ENCODE measurements at places on chromosomes 13 and 19.

DNA sequence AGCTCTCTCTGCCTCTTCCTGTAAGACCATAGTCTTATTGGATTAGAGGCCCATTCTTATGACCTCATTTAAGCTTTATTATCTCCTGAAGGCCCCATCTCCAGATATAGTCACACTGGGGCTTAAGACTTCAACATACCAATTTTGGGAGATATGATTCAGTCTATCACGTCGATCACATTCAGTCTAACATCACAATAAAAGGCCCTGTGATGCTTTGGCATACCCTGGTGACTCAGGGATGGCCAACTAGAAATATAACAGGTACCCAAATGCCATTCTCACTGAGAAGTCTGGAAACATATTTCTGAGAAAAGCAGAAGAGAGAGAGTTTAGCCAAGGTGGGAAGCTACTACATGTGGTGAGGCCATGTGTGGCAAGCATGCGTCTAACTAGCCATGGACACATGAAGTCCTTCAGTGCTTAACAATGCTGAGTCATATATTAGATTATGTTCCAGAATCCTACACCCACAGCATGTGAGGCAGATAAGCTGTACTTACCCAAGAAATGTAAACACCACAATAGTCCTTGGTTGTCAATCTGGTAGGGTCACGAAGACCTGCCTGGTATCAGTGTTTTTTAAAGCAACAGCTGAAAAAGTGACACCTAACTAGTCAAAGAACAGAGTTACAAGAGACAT, 485.1 kb downstream of the FOXO1 start:
- DNase-seq = no peak

GRCh38 chr19:4568886-4569285, 9.4 kb upstream of the SEMA6B start:
- DNase-seq = no peak

- DNase-seq = no peak
Measured at GRCh38 chr13:109783447-109783814, 3.0 kb downstream of the IRS2 start.

DNA sequence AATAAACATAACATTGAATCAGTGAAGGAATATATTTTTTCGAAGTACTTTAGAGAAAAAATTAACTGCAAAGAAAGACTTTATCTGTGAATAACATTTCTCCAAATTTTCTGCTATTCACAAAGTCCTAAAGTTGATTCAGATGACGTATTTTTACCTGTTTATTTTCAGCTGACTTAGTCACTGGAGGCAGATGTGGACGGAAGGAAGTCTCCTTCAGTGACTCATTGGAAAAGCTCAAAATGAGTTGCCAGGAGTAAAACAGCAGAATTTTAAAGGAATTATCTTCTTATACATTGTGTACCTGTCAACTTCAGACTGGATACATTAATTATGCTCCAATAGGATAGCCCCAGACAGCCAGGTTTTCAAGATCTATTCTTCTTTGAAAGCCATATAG, 679.3 kb upstream of the GPC6 start:
- DNase-seq = no peak

- no peak for DNase-seq
Measured at GRCh38 chr19:43738780-43739211, 16.0 kb downstream of the SMG9 start.

GRCh38 chr13:111846391-111847159, 220.4 kb upstream of the SOX1 start:
- no peak for DNase-seq

DNA sequence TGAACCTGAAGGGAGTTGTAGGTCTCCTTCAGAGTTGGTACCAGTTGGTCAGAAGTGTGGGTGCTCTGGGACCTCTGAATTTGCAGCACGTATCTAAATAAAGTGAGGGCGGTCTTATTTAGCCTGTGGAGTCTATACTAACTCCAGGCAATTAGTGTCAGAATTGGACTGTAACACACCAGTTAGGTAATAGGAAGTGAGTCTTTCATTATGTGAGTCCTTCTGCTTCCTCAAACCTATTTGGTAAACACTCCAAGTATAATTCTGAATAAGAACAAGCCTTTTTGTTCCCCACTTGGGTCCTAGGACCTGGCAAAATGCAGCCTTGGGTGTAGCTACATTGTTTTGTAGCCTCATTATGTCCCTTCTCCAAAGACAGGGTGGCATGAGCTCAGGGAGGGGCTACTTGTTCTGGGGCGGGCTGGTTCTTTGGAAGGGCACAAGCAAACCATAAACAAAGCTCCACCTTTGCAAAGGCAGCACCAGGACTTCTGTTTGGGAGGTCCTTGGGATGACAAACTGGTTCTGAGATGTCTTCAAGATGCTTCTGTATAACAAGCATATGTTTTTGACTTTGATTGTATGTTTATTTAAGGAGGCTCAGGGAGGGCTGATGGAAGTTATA, 418.0 kb downstream of the ZNF536 start:
- no peak for DNase-seq

- no peak for DNase-seq
Measured at GRCh38 chr19:56966225-56966696, 125.7 kb upstream of the PEG3 start.

DNA sequence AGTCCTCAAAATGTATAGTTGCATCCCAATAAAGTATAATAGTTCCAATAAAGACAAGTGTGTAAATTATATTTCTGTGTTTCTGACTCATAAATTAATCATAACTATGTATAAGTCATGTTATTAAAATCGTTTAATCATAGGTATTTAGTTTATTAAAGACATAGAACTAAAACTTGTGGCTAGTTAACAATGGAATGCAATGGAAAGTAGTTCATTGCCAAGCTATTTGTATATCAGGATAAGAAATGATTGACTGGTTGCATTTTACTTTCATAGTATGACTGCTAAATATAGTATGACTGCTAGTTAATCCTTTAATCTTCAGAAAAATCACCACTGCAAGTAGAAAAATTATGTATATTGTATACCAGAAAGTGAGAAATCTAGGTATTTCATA, 16.9 kb downstream of the COG3 start:
- no peak for DNase-seq

GRCh38 chr13:112347986-112348385, 28.2 kb upstream of the SPACA7 start:
- DNase-seq = no peak

GRCh38 chr13:25864116-25864515, 187.7 kb downstream of the SHISA2 start:
- DNase-seq = no peak

DNA sequence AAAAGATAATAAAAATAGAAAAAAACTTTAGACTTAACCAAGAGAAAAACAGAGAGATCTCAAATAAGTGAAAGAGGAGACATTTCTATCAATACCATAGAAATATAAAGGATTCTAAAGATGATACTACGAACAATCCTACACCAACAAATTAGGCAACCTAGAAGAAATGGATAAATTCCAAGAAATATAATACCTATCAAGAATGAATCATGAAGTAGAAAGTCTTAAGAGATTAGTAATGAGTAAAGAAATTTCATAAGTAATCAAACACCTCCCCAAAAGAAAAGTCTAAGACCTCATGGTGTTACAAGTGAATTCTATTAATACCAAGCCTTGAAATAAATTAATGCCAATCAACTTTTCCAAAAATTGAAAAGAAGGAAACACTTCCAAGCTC, 1584.5 kb upstream of the MIR17HG start:
- DNase-seq = no peak

DNA sequence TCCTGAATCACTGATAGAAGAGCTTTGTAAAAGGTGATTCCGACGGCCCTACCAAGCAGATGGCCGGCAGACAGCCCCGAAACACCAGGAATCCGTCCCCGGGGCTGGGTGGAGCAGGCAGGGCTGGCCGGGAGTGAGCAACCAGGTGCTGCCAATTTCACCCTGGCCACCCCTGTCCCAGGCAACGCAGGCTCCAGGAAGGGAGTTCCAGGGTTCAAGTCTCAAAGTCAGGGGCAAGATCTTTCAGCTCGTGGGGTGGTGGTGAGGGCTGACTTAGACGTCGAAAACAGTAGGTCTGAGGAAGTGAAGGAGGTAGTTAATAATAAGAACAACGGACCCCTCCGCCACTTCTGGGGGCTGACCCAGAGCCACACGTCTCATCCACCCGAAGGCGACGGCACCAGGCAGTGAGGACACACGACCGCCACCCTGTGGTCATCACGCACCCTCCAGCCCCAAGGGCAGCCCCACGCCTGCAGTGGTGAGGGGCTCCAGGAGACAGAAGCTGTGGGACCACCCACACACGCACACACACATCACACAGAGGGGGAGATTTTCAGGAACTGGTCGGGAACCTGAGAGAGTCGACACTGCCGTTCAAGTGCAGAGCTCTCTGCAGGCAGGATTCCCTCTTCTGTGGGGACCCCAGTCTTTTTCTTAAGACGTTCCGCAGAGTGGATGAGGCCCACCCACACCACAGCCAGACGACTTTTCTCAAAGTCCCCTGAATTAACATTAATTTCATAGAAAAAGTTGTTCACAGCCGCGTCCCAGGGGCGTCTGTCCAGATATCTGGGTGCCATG, 67.2 kb downstream of the SPACA7 start:
- no peak for DNase-seq

- no peak for DNase-seq
Measured at GRCh38 chr19:44710483-44710882, 11.5 kb downstream of the CEACAM16 start.

- peak; percentile 9 for DNase-seq
Measured at GRCh38 chr19:34838753-34839431, 65.9 kb upstream of the ZNF599 start.

- no peak for DNase-seq
Measured at GRCh38 chr19:32829345-32829896, 40.1 kb downstream of the SLC7A9 start.

DNA sequence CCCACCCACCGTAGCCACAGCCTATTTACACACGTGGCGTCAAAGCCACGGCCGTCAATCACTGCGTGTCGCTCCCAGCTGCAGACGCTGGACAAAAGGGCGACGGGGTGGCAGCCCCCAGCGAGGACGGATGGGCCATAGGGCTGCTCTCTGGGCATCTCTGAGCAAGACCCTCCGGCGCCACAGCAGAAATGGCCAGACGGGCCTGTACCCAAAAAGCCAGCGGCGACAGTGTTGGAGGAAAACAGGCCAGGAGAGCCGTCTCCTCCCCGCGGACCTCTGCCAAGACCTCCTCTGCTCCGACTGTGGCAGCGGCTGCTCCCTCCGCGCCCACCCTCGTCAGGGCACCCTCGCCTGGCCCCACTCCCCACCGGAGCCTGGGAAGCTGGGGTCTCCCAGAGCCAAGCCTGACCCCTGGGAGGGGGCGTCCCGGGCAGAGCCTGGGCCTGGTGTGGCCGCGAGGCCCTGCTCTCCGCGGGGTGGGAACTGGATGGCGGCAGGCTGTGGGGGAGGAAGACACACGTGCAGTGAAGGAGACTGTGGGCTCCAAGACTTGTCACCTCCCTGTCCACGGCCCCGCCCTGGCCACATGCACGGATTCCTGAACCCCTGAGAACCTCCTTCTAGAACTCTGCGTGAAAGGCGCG, 2.7 kb downstream of the C2CD4C start:
- no peak for DNase-seq

DNA sequence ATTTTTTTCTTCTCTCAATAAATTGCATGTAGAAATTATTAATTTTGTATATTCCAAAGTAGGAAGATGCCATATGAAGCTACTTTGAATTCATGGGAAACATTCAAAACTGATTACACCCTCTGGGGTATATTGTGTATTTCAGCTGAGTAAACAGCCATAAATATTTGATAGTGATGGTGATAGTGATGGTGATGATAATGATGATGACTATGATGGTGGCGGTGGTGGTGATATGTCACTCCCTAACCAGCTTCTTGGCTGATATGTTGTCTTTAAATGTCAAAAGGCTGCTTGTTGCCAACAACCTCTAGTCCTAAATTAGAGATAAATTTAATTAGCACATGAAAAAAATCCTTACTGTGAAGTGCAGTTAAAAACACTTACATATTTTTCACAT, 102.0 kb downstream of the LRCH1 start:
- DNase-seq = no peak

- DNase-seq = no peak
Measured at GRCh38 chr19:28019901-28020300, 1193.0 kb downstream of the UQCRFS1 start.

DNA sequence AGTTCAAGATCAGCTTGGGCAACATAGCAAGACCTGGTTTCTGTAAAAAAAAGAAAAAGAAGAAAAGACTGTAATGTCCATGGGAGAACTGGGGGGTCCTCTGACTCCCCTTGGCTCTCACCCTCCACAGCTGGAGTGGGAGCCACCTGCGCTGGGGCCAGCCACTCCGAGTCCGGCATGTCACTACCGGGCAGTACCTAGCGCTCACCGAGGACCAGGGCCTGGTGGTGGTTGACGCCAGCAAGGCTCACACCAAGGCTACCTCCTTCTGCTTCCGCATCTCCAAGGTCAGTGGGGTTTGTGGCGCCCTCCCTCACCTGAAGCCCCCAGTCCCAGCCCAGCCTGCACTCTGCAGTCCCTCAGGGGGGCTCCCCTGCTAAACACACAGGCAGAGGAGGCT, 14.7 kb downstream of the RYR1 start:
- DNase-seq = no peak

DNA sequence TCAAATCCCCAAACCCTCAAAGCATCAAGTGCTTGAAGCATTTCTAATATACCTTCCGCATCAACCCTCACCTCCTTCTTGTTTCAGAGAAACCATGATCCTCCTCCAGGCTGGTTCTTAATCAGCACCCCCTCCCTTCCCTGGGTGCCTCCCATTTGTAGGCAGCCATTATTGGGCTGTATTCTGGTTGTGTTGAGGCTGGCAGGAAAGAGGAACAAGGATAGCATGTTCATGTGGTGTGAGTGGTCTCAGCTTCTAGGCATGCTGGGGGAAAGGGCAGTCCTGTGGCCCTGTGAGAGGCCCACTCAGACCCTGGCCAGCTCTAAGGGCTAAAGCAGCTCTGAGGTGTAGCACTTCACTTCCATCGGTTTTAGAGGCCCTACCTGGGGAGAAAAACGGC, 18.9 kb upstream of the TRIM13 start:
- no peak for DNase-seq

DNA sequence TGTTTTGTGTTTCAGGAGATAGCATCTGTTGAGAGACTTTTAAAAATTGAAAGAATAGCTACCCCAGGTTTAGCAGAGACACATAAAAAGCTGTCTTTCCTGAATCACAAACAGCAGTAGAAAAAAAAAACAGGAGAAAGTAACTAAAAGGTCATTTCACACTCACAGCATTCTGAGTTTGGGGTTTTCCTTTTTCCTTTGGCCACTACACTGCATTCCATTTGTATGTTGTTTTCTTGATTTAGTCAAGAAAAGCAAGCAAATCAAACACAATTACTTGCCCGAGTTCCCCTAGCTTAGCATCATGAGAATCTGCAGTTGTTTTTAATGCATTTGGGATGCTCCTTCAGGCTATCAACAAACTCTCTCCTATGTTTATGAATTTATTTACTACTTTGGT, 161.0 kb downstream of the KCTD12 start:
- no peak for DNase-seq

DNA sequence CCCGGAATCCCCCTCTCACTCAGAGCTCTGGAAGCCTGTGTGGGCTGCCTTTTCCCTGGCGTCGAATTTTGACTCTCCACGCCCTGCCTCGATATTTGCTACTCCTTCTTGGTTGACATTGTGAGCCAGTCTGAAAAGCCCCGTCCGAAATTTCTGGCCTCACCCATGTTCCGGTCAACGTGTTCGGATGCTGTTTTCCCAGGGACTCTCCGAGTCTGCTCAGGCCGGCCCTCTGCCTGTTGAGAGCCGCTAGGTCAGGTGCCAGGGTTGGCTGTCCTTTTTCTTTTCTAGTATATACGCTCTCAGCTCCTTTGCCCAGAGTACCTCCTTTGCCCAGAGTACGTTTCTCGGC, 6.8 kb upstream of the DGKH start:
- DNase-seq = no peak

GRCh38 chr13:46860722-46861121, 36.1 kb downstream of the HTR2A start:
- DNase-seq = no peak

Data from CD4-positive, alpha-beta T cell treated with Interleukin-4 for 1 hour (primary cell).